Posterior cingulate gyrus (tissue), 11 donors: ENCODE measurements at places on chromosomes 2 and 18.

GRCh38 chr18:56721491-56721890, 70.3 kb downstream of the WDR7 start:
- no peak for DNase-seq

- no peak for DNase-seq
Measured at GRCh38 chr2:63842149-63843061, 709 bp downstream of the UGP2 start.

DNA sequence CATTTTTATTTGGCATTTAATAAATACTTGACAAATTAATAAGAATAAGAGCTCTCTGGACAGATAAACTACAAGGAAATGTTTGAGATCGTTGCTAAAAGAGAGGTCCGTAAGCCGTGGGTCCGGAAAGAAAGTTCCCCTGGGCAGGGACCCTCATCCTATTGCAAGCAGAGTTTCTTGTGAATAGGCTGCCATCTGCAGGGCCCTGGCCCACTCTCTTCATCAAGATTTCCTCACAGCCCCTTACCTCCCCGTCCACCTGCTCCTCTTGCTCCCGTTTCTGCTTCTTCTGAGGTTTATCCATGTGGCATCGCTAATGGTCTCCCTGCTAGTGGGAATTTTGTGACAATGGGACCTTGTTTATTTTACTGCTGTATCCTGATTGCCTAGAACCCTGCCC, 30.1 kb upstream of the MC5R start:
- DNase-seq, result no peak

DNA sequence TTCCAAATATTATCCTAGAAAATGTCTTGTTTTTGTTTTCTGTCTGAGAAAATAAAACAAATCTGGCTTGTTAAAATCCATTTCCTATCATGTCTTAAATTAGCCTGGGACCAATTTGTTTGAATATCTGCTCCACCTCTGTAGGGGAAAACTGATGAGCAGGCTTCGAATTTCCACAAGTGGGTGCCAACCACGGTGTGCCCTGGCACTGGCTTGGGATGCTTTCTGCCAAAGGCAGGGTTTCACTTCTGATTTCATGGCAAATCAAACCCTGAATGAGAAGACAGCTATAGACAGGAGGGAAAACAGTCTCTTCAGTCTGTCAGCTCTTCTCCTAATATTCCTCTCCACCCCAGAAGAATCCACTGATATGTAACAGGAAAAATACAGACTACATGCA, 33.7 kb upstream of the STAT4 start:
- no peak for DNase-seq

GRCh38 chr2:196836440-196836839, 27.3 kb upstream of the C2orf66 start:
- no peak for DNase-seq

GRCh38 chr2:27263287-27264252, 723 bp upstream of the SLC30A3 start:
- DNase-seq, result no peak

GRCh38 chr2:194252127-194252526, 1404.9 kb upstream of the SLC39A10 start:
- DNase-seq, result no peak

- no peak for DNase-seq
Measured at GRCh38 chr18:5439986-5440696, 103.7 kb downstream of the EPB41L3 start.

GRCh38 chr2:32832821-32833220, 113.9 kb upstream of the LTBP1 start:
- no peak for DNase-seq

DNA sequence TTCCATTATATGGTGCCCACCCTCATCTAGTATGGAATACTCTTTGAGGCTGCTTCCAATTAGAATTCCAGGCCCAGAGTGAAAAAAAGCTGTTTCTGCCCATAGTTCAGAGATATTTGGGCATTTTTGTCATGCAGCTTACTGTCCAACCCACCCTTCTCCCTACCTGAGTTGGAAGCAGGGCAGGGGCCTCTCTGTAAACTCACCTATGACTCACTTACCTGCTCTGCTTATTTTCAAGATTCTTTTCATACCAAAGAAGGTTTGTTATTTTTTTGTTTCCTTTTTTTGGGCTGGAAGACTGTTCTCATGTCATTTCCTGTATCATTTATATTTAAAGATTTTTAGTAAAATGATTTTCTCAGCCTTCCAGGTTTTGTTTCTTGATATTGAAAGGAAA, 38.4 kb upstream of the PPP1R1C start:
- DNase-seq, result no peak

- DNase-seq, result no peak
Measured at GRCh38 chr2:212842544-212843185, 304.1 kb upstream of the ERBB4 start.
